ENCODE measurements at places on chromosomes 5 and 9.

- no peak for DNase-seq
These were observed 340.4 kb upstream of the RGMB start for GRCh38 chr5:98433022-98433421.

DNA sequence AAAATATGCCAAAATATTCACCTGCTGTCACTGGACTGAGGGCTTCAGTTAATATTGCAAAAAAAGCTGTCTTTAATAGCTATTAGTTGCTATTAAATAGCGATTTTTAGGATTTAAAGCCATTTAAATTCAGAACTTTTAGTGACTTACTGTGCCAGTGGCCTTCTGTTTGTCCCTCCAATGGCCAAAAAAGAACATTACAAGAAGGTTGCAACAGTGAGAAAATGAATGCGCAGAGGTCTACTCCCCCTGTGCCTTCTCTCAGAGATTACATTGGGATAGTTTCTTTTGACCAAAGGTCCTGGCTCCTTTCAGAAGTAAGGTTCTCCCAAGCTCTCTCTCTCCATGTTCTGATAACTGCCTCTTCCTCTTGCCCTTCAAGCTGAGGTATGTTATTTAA is 930.3 kb upstream of the ARRDC3 start:
- DNase-seq, result no peak

- DNase-seq, result no peak
These were observed 482.0 kb downstream of the DMRT2 start for GRCh38 chr9:1532171-1532570.

- no peak for DNase-seq
These were observed 94.8 kb downstream of the PPIC start for GRCh38 chr5:122941737-122942136.

DNA sequence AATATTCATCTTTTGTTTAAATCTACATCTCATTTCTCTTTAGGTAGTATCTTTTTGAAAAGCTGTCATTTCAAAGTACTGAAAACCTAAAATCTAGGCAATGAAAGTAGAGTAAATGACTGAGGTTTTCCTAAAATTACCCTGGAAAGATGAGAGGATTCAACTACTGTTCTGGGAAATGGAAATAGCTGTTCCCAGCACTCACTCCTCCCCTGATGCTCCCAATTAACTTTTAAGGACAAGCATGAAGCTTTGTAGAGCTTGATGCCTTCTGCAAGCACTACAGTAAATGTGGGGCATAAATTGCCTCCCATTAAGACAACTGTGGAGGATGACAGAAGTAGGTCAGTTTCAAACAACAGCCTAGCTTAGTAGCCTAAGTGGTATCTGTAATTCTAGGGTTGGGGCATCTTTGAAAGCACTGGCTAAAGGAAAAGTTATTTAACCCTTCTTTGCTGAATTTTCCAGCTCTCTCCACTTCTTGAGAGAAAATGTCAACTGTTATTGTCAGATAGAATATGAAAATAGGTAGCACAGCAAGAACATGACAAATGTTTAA is 100.2 kb upstream of the GNA14 start:
- no peak for DNase-seq

GRCh38 chr5:134420343-134420742 is 8.7 kb upstream of the CDKN2AIPNL start:
- DNase-seq, result no peak

- DNase-seq, result no peak
These were observed 312.8 kb downstream of the ARHGAP26 start for GRCh38 chr5:143083006-143083405.

GRCh38 chr9:113573959-113574352 is 110.4 kb downstream of the RGS3 start:
- DNase-seq, result no peak

GRCh38 chr5:112512901-112513300 is 93.8 kb upstream of the EPB41L4A start:
- no peak for DNase-seq

- DNase-seq, result no peak
These were observed 97.9 kb upstream of the MSX2 start for GRCh38 chr5:174626369-174626920.

GRCh38 chr9:35727676-35728040 is 4.3 kb downstream of the TLN1 start:
- DNase-seq, result no peak

DNA sequence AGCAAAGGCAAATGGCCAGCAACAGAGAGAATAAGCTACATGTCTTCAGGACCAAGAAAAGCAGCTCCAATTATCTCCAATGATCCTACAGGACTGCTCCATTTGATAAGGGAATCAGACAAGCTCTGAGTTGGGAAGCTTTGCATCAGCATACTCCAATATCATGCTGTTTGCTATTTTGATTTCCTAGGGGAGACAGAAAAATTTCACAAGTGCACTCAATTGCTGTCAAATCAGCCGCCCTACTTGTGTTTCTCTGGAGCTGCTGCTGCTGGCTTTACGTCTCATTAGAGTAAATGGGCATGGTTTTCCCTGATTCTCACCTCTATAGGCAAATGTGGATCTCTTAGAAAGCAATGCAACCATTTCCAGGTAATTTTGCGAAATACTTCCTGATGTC is 201.7 kb downstream of the PRELID2 start:
- no peak for DNase-seq

- DNase-seq, result peak; percentile 70
These were observed 4.9 kb upstream of the JAK2 start for GRCh38 chr9:4980086-4980727.

DNA sequence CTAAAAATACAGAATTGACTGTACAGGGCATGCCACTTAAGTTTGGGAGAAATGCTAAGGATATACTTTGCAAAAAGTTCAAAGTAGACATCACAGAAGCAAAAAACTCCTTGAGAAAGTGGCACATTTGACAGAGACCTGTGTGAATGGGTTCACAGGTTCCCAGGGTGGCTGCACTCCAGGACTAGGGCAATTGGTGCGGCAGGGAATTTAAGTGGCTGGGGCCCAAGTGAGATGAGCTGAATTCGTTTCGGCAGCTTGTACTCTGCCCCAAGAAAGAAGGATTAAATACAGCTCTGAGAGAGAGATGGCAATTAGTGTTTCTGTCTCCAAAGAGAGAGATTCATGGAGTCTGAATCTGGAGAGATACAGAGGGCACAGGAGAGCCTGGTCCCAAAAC is 280.1 kb downstream of the FBXL17 start:
- DNase-seq, result no peak

- DNase-seq, result no peak
These were observed 9.7 kb downstream of the NOL8 start for GRCh38 chr9:92315456-92315855.

DNA sequence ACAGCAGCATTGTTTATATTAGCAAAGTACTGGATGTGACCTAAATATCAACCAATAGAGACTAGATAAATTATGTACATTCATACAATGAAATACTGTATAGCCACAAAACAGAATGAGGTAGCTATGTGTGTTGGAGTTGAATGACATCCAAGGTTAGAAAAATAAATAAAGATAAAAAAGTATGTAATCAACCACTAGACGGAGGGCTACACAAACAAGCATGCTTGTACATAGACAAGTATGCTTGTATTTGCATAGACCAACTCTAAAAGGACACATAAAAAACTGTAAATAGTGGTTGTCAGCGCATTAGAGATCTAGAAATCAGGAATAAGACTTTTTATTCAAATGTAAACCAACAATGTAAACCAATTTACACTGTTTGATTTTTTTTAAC is 3.0 kb downstream of the FEM1C start:
- DNase-seq, result no peak

GRCh38 chr5:64769855-64770254 is 1.1 kb downstream of the CWC27 start:
- no peak for DNase-seq

DNA sequence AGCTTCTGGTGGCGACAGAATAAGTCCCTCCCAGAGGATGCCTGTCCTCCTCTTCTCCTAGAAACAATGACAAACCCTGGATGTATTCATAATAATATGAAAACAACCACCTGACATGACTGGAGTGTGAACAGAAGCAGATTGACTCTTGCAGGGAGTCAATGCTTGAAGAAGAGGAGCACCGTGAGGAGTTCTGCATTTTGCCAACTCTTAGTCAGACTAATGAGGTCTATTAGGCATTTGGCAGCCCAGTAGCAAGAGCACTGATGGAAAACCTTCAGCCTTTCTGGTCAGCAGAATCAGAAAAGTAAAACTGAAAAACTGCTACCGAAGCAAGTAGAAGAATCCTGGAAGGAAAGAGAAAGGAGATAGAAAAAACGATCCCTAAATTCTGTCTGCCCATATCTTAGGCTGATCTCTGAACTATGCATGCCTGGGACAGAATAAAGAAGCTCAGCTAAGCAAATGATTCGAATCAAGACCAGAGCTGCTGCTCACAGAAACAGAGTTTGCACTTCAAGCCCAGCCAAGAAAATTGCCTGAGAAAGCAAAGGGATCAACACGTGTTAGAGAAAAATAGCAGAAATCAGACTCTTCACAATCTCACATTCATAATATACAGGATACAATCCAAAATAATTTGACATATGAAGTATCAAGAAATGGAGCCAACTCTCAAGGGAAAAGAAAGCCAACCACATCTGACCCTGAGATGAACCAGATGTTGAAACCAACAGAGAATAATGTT is 69.5 kb upstream of the OSMR start:
- no peak for DNase-seq

GRCh38 chr5:109035436-109035835 is 287.7 kb downstream of the FER start:
- peak; percentile 75 for DNase-seq

- no peak for DNase-seq
These were observed 14.0 kb upstream of the JAK2 start for GRCh38 chr9:4970970-4971641.

GRCh38 chr9:33436445-33436844 is 10.9 kb downstream of the AQP3 start:
- DNase-seq, result no peak

GRCh38 chr9:38120961-38121360 is 51.9 kb upstream of the SHB start:
- DNase-seq, result no peak

DNA sequence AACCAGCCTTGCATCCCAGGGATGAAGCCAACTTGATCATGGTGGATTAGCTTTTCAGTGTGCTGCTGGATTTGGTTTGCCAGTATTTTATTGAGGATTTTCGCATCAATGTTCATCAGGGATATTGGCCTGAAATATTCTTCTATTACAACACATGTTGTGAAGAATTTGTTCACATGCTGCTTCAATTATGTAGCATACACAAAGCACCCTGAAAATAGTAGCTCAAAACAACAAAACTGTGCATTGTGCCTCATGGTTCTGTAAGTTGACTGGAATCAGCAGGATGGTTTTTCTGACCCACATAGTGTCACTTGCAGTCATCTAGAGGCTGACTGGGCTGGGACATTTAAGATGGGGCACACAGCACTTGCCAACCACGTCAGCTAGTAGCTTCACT is 193.9 kb downstream of the SYK start:
- DNase-seq, result no peak

GRCh38 chr9:104280711-104281110 is 186.6 kb downstream of the SMC2 start:
- no peak for DNase-seq

GRCh38 chr5:106759581-106759980 is 911.2 kb downstream of the EFNA5 start:
- peak; percentile 41 for DNase-seq

DNA sequence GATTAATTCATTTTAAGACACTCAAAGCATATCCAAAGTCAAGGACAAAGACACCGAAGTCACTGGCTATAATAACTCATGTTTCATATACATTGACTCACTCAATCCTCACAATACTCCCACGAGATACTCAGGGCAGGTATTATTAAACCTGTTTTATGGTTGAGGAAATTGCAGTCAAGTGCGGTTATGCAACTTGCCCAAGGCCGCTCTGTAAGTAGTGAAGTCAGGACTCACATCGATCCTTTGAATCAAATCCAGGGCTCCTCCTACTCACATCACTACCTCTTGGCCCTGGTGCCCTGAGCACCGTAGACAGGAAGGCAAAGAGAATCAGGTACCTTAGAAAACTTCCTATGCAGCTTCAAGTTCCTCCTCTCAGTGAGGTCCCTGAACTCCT is 87.8 kb upstream of the APC start:
- no peak for DNase-seq

GRCh38 chr9:119278171-119278570 is 91.1 kb downstream of the BRINP1 start:
- DNase-seq, result no peak
